KG1 (cell line): ENCODE measurements at places on chromosomes 2 and 18.

GRCh38 chr2:25063876-25064660, 22.2 kb downstream of the EFR3B start:
- no peak for DNase-seq

GRCh38 chr2:234308813-234309195, 188.1 kb downstream of the ARL4C start:
- DNase-seq: peak; percentile 8

DNA sequence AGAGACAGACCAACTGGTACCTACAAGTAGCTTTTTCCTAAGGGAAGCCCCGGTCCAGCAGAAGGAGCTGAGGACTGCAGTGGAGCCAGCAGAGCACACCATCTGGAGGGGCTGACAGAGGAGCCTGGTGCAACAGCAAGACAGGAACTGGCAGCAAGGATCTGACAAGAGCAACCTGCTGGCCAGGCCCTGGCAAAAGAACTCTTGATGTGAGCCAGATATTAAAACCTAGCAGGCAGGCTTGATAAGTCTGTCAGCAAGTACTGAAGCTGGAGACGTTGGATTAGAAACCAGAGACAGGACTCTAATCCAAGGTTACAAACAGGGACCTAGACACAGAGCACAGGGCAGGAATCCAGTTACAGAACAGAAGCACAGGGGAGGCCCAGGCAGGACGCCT, 260.7 kb upstream of the MGAT5 start:
- DNase-seq: no peak

DNA sequence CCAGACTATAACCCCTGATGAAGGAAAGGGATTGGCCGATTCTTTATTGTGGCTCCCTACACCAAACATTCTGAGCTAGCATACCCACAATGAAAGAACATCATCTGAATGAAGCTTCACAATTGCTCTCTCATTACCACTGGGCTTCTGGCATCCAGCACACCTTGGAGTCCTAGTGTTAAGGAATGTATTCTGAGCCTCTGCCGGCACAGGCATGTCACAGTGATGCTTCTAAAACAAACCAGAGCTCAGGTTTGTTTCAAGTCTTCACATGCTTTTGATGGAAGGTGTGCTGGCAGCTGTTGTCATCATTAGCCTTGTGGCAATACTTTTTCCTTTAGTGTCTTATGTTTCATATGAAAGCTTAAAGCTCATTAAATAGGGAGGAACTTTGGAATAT, 76.3 kb upstream of the RBBP8 start:
- DNase-seq: no peak

- no peak for DNase-seq
These were observed 49.9 kb downstream of the ZAP70 start for GRCh38 chr2:97763176-97763845.

DNA sequence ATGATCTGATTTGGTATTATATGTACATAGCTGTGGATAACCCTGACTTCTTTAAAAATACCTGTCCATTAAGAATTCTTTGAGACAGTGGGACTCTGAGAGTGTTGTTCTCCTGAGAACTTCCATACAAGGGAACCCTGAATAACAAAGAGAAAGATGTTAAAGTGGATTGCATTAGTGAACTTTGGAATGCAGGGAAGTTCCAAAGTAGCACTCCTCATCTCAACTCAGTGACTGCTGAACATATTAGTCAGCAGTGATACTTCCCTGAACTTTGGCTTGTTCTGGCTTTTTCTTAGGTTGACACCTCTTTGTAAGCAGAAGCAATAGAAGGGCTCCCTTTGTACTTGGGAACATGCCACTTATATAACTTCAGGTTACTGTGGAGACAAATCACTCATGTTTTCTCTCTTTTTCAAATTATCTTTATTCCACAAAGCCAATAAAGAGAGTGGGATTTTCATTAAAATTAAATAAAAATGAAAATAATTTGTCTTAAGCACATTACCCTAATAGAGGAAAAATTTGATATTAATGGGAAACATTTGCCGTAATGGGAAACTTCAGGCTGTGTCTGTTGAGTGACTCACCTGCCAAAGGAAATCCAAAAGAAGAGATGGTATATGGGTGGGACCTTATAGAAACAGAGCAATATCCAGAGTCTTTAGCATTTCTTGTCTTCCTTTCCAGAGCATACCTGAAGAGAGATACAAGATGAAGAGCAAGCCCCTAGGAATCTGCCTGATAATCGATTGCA, 33.3 kb downstream of the CFLAR start:
- no peak for DNase-seq

DNA sequence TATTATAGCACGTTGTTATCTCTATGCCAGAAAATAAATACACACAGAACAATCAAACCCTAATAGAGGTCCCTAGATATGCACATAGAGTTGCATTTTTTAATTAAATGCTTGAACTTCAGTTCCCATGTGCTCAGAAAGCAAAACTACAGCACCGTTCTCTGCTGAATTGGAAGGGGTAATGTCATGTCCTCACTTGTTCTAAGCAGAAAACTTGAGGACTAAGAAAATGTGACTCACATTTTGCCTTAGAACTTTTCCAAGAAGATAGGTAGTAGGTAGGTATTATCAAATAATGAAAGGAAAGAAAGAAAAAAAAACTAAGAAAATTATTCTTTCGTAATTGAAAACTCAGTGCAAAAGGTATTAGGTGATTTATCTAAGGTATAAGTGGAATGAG, 607.3 kb downstream of the ERBB4 start:
- no peak for DNase-seq

- DNase-seq: no peak
These were observed 107.3 kb downstream of the DYSF start for GRCh38 chr2:71560638-71561011.

GRCh38 chr2:1664698-1665097, 79.6 kb downstream of the PXDN start:
- no peak for DNase-seq

- DNase-seq: peak; percentile 20
These were observed 70.5 kb upstream of the RTN4 start for GRCh38 chr2:55120634-55121359.

DNA sequence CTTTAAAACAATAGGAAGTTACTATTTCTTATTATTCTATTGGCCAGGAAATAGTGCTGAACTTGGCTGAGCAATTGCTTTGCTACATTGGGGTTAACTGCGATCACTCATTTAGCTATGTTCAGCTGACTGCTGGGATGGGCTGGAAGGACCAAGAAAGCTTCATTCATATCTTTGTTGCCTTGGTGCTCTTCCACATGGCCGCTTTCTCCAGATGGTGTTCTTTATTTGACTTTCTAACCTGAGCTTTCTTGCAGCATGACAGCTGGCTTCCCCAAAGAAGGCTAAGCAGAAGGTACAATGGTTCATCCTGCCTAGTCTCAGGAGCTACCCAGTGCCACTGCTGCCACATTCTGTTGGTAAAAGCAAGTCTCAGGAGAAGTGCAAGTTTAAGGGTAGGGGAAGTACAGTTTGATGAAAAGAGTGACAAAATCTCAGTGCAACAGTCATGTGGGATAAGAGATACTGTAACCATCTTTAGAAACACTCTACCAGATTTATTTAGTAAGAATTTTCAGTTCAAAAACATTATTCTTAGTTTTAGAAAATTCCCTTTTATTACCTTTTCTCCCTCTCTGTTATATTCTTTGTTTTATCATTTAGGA, 180.6 kb upstream of the RBMS1 start:
- no peak for DNase-seq

GRCh38 chr2:26511466-26511865, 33.5 kb upstream of the OTOF start:
- no peak for DNase-seq

GRCh38 chr2:106642679-106643078, 155.5 kb downstream of the CD8B2 start:
- no peak for DNase-seq

DNA sequence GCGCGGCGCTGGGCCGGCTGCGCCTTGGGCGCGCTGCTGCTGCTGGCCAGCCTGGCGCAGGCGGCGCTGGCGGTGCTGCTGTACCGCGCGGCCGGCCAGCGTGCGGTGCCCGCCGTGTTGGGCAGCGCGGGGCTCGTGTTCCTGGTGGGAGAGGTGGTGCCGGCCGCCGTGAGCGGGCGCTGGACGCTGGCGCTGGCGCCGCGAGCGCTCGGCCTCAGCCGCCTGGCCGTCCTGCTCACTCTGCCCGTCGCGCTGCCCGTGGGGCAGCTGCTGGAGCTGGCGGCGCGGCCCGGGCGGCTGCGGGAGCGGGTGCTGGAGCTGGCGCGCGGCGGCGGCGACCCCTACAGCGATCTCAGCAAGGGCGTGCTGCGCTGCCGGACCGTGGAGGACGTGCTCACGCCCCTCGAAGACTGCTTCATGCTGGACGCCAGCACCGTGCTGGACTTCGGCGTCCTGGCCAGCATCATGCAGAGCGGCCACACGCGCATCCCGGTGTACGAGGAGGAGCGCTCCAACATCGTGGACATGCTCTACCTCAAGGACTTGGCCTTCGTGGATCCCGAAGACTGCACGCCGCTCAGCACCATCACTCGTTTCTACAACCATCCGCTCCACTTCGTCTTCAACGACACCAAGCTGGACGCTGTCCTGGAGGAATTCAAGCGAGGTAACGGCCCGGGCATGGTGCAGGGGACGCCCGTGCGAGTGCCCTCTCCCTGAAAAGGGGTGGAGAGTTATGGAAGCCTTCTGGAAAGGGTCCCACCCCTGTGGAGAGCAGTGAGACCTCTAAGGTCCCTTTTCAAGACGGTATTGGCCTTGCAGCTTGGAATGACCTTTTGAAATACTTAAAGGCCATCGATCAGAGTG, 1.0 kb downstream of the CNNM3 start:
- DNase-seq: no peak

DNA sequence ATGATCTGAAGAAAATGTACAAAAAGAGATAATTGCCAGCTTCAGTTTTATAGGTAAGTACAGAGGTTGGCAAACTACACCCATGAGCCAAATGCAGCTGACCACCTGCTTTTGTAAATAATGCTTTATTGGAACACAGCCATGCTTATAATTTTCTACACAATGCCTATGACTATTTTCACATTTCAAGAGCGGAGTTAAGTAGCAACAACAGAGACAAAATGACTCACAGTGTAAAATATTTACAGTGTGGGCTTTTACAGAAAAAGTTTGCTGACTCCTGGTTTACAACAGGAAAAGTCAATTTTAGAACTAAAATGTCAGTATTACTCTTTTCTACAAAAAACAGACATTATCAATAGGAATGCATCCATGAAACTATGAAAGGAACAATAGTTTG, 26.0 kb downstream of the CWC22 start:
- no peak for DNase-seq
